Fibroblast of skin of abdomen (primary cell): ENCODE measurements at places on chromosomes 6 and 20.
A peak's percentile ranks its signal among the peaks of the same experiment; 100 is the strongest.

DNA sequence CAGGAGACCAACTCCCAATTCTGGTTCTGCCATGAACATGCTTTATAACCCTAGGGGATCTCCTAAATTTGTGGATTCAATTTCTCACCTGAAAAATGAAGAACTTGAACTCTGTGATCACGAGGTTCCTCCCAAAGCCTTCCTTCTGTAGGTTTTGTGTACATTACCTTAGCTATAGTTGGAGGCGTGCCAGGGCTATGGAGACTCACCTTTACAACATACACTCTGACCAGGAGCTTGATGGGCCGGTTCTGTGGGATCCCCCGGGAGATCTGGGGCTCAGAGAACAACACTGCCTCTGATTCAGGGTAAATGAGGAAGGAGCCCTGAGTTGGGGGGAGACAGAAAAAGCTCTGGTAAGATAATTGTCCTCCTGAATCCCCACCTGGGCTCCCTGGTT lies 34.1 kb downstream of the ERGIC3 start:
- no peak for DNase-seq

DNA sequence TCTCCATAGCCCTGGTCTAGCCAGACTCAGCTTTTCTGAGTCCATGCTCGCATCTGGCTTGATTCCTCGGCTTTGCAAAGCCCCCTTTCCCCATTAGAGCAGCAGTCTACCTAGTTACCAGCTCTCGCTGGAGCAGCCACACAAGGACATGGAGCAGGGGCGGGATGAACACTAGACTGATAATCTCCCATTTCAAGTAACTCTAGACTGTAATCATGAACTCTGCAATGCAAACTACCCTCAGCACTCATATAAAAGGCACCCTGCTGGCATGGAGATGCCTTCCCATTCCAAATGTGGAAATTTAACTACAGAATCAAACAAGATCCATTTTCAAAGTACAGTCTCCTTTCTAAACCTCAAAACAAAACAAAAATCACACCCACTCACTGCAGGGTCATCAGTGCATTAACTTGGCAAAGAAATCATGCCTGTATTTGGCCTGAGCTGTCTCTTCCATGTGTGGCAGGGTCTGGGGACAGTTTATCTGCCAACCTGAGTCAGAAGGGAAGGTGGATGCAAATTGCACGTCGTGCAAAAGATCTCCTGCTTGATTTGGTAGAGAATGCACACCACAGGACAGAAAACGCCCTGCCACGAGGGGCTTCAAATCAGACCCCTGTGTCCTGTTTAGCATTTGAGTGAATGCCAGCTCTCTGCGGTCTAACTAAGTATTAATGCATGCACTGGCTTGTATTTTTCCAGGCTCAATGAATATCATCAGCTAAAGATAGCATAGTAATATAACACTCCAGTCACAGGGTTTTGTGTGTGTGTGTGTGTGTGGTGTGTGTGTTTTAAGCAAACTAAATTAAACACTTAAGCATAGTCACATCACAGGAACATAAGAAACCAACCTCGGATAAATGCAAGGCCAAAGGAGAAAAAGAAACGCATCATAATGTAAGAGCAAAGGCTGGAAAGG lies 85.3 kb downstream of the MYLK4 start:
- no peak for DNase-seq

- DNase-seq, result peak; percentile 93
These were observed 46.4 kb upstream of the NT5E start for GRCh38 chr6:85403331-85404015.

DNA sequence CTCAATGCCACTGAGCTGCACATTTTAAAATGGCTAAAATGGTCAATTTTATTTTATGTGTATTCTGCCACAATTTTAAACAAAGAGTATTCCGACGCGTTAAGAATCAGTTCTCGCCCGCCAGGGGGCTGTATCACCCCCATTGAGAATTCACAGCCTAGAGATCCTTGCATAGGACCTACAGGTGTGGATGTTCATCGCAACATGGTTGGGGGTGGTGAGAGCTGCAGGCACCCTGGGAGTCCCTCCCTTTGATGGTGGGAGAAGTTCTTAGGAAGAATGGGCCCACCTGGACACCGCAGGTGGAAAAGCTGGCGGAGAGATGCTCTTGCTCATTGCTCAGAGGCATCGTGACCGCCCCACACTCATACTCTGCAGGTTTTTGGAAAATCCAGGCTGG lies 63.5 kb downstream of the SLC2A10 start:
- DNase-seq, result no peak

DNA sequence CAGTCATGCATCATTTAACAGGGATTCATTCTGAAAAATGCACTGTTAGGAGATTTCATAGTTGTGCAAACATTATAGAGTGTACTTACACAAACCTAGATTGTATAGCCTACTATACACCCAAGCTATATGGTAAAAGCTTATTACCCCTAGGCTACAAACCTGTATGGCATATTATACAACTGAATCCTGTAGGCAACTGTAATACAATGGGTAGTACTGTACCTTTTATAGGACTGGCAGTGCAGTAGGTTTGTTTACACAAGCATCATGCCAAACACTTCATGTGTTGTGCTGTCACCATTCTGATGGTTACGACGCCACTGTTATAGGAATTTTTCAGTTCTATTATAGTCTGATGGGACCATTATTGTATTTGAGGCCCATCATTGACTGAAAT lies 39.3 kb upstream of the KHDC1 start:
- no peak for DNase-seq

GRCh38 chr6:164005004-164005711 lies 590.6 kb downstream of the QKI start:
- no peak for DNase-seq

DNA sequence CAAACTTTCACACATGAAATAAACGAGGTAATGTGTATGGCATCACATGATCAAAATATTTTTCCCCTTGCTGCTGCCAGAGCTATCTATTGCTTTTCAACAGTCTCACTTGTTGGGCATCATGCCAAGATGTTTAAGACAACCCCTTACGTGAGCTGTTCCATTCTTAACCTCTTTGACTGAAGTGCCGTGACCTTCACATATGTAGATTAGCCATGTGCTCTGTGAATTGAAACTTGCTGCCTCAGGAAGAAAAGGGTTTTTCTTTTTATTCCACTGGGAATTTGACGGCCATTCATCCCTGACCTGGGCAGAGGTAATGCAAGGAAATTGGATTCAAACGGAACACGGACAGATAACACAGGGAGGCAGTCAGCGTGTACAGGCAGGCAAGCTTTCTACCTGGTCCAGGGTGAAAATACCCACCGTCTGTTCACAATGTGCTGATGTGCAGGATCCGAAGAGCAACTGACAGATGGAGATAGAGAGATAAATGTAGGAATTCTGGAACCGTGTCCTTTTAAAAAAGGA lies 14.2 kb downstream of the ARID1B start:
- peak; percentile 68 for DNase-seq

- no peak for DNase-seq
These were observed 200.3 kb downstream of the RNGTT start for GRCh38 chr6:88763160-88763559.

DNA sequence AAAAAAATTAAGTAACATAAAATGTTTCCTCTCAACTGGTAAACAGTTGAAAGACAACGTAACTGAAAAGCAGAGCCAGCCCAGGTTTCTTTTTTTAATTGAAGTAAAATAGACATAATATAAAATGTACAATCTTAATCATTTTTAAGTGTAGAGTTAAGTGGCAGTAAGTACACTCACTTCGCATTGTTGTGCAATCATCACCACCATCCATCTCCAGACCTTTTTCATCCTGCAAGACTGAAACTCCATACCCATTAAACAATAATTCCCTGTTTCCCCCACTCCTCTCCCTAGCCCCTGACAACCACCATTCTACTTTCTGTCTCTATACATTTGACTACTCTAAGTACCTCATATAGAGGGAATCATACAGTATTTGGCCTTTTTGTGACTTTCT lies 395.7 kb downstream of the RNGTT start:
- DNase-seq, result no peak

DNA sequence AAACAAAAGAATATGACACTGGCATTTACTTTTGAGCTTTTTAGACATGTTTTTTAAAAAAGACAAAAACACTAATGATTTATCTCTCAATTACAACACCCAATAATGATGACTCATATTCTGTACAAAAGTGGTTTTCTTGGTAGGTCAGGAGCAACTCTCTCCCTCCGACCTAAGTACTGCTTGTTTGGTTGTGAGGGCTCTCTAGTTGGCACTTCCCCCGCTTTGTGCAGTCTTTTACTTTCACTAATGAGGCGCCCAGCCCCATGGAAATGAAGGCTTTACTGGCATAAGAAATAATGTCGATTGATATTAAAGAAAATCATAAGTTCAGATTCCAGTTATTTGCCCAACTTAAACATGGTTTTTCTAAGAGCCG lies 1.3 kb downstream of the KPNA5 start:
- peak; percentile 30 for DNase-seq

- no peak for DNase-seq
These were observed 33.7 kb upstream of the SCUBE3 start for GRCh38 chr6:35179901-35180535.

GRCh38 chr6:21438986-21439352 lies 154.6 kb upstream of the SOX4 start:
- DNase-seq, result peak; percentile 20

- DNase-seq, result no peak
These were observed 4.2 kb downstream of the OR2B2 start for GRCh38 chr6:27908017-27908416.

DNA sequence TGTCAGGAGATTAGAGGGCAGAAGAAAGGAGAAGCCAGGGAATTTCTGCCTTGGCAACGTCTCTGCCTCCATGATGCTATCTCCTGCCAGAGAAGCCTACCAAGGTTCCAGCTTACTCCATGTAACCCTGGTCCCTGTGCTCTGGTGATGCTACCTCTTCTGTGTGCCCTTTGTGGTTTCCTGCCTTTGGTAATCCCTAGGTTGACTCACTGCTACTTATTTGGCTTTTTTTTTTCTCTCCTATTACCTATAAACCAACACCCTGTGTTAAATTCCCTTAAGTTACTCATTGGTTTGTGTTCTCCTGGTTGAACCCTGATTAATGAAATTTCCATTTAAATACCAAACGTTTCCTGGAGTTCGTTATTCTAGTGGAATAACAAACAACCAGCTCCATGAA lies 527.8 kb upstream of the FLRT3 start:
- DNase-seq, result no peak

GRCh38 chr6:137264311-137265075 lies 45.3 kb upstream of the IFNGR1 start:
- DNase-seq, result peak; percentile 35

DNA sequence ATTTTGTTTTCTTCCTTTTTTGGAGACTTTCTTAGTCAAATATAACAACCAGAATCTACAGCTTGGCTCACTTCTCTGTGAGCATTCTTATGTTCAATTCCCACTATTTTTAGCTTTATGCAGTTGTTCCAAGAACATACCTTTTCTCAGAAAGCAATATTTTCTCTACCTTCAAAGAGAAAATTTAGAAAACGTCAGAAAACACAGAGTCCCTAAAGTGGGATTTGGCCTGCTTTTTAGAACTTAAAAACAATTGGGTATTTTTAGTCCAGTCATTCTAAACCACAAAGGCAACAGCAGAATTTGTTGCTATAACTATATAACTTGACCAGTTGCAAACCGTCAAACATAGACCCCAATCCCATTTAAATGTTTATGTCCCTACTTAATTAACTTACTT lies 133.1 kb downstream of the MOXD1 start:
- no peak for DNase-seq

GRCh38 chr6:38792356-38792755 lies 77.2 kb downstream of the DNAH8 start:
- DNase-seq, result no peak

GRCh38 chr6:100633096-100633777 lies 168.5 kb upstream of the SIM1 start:
- peak; percentile 73 for DNase-seq

- DNase-seq, result no peak
These were observed 220.8 kb downstream of the ERMARD start for GRCh38 chr6:169972101-169972651.

GRCh38 chr6:73985891-73986290 lies 289.9 kb downstream of the CD109 start:
- DNase-seq, result peak; percentile 83

- peak; percentile 12 for DNase-seq
These were observed 313.1 kb downstream of the TRDN start for GRCh38 chr6:123323452-123324329.

DNA sequence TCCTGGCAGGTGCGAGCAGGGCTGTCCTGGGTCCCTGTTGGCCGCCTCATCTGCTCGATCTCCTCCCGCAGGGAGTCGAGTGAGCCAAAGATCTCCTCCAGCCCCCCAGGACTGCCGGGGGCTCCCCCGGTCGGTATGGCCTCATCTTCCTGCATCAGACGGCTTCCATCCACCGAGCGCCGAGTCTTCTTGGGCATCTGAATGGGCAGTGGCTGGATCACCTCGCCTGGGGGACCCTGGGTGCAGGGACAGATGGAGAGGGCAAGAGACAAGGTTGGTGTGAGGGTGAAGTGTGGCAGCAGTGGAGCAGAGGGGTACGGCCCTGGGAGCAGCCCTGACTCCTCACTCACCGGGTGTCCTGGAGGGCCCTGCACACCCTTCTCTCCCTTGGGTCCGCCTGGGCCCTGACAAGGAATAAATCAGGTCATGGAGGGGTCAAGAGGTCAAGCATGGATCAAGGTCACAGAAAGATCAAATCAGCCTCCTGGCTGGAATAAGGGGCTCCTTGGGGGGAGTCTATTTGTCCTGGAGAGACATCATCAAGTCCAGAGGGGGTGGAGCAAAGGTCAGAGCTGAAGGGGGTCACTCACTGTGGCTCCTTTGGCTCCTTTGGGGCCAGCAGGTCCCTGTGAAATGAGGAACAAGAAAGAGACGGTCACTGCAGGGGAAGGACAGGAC lies 26.5 kb downstream of the COL11A2 start:
- DNase-seq, result no peak

GRCh38 chr20:4961746-4962145 lies 39.6 kb downstream of the SLC23A2 start:
- DNase-seq, result peak; percentile 83

- peak; percentile 61 for DNase-seq
These were observed 159.9 kb upstream of the TOP1 start for GRCh38 chr20:40868551-40869217.

DNA sequence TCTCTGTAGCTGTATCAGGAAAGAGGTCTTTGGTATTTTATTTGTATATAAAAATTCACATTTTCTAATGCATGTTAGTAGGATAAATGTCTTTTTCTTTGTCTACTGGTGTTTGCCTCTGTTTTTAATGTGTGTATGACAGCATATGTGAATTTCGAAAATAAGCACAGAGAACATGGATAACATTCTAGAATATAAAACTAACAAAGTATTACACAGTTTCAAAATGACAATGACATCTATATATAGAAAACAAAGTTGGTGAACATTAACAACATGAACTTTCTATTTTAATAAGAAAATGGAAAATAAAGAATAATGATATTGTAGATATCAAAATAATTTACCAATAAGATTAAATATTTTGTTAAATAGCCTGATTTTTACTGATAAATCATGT lies 608.0 kb downstream of the COL12A1 start:
- DNase-seq, result no peak

GRCh38 chr6:158284007-158284875 lies 28.0 kb upstream of the TULP4 start:
- DNase-seq, result peak; percentile 96

DNA sequence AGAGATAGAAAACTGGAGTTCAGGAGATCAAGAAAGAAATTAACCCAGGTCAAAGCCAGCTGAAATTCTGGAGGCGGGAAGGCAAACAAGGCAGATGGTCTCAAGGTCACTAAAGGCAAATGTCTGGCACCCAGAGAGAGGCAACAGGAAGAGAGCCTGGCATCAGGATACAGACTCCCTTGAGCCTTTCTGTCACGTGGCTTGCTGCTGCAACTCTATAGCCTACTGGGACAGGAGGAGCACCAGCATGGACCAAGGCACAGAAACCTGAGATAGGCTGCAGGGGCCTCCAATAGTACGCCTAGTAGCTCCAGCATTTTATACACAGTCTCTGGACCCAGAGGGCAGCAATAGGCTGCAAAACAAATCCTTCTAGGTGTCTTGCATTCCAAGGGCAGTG lies 75.1 kb downstream of the SEL1L2 start:
- no peak for DNase-seq
